ENCODE measurements at places on chromosomes 7 and 10.

- no peak for DNase-seq
These were observed 87.1 kb upstream of the PDLIM1 start for GRCh38 chr10:95377950-95378349.

DNA sequence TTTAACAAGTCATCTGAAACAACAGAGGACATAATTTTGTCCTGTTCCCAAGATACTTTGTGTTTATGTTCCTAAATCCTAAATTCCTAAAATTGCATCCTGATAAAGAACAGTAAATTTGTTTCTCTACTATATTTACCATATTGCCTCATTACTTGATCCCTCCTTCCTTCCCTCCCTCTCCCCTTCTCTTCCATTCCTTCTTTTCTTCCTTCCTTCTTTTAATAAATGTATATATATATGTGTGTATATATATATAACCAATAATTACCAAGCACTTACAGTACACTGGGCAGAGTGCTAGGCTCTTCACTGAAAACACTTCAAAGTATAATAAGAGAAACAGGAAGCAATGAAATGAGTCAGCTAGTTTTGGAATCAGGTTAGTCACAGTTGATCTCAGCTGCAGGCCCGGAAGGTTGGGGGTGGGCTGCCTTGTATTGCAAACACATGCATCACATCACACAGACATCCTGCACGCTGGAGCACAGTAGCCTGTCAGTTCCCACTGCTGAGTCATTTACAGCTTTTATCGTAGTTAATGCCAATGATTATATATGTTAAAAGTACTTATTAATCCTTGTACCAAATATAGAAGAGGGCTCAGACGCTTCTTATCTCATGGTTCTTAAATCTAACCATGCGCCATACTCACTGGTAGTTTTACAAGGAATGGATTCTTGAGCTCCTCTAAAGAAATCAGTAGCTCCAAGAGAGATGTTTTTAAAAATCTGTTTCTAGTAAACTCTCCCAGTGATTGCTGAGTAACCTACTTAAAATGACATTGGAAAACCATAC is 551.7 kb downstream of the GRM8 start:
- peak; percentile 68 for DNase-seq

- DNase-seq: peak; percentile 11
These were observed at the start of gene CHRM2 for GRCh38 chr7:136868496-136869000. Gene CHRM2, plus strand, starts transcription at chr7:136868652. Its CDS starts 146,214 bp downstream, at chr7:137014866.

DNA sequence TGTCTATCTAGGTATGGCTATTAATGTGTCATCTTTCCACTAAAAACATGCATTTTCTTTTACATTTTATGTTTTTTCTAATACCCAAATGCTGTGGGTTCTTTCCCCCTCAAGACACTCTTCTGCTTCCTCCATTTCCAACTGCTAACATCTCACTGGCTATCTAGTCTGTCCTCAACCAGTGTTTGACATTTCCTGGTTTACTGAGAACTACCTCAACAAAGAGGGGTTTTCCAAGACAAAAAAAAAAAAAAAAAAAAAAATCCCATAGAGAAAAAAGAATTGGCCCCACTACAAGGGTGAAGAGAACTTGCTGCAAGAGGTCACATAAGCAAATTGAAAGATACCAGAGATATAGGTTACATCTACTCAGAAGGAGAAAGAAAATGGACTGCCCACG is 359.7 kb downstream of the CRPPA start:
- DNase-seq: no peak

DNA sequence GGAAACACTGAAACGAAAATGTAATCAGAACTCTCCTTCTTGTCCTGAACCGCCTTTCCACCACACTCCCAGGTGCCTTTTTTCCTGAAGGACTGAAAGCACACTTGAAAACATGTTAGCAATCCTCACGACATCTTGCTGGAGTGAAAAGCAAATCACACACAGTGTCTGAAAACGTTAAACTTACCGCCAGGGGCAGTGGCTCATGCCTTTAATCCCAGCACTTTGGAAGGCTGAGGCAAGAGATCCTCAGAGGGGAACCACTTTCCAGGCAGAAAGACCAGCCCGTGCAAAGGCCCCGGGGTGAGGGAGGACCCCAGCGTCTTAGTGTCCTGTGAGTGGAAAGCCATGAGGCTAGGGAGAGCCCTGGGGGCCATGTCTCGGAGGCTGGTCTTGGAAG is 210.4 kb downstream of the PRPF18 start:
- no peak for DNase-seq

- DNase-seq: no peak
These were observed 21.8 kb downstream of the MAP3K8 start for GRCh38 chr10:30455816-30456215.

DNA sequence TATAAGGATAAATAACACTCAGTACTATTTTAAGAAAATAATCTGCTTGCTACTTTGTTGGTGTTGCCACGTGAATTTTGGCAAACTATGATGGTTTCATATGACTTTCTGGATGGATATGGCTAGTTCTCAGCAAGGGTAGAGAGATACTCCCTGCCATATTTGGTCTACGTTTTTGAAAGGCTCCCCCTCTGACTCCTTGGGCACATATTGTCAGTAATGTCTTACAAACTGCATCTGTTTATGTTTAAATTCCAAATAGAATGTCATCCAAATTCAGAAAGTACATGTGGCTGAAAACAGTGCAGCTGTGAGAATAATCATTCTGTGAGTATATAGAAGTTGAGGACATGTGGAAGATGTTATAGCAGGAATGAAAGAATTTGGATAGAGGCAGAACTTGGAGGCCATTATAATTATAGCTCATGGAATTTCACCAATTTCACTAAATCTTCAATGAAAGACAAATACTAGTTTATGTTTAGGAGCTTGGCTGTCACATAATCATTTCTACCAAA is 107.8 kb downstream of the SRI start:
- no peak for DNase-seq

- no peak for DNase-seq
These were observed 13.1 kb downstream of the JAKMIP3 start for GRCh38 chr10:132078746-132079345.

- DNase-seq: no peak
These were observed 202.5 kb downstream of the REEP3 start for GRCh38 chr10:63723741-63724140.

GRCh38 chr10:96767611-96768010 is 47.3 kb upstream of the PIK3AP1 start:
- no peak for DNase-seq

GRCh38 chr7:28613262-28613661 is 200.9 kb downstream of the CREB5 start:
- no peak for DNase-seq

DNA sequence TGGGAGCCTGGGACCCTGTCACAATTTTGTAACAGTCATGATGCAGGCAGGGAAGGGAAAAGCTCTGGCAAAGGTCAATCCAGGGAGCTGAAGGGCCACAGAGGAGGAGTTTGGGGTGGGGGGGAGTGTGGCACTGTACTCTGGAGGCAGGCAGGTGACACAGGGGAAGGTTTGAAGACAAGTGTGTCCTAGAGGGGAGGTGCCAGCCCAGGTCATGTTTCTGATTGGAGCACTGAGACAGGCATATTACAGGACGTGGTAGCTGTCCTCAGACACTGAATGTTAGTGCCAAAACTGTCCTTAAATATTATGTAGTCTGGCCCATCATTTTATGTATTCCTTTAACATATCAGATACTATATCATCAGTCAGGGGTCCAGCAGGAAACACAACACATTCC is 75.6 kb upstream of the LRRC4 start:
- DNase-seq: no peak

DNA sequence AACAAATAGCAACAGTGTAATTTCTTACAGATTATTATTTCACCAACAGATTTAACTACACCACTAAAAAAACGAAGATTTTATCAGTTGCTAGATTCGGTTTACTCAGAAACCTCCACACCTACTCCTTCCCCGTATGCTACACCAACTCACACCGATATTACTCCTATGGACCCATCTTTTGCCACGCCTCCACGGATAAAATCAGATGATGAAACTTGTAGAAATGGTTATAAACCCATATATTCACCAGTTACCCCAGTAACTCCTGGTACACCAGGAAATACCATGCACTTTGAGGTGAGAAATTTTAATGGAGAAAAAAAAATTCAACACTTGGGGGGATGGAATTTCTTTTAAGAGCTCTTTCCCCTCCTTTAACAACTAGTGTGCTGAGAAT is 92.5 kb downstream of the KMT2E start:
- DNase-seq: no peak

- no peak for DNase-seq
These were observed 151.0 kb downstream of the CHCHD3 start for GRCh38 chr7:132930881-132931280.

GRCh38 chr10:88095223-88095721 is 231.8 kb downstream of the PTEN start:
- DNase-seq: no peak

DNA sequence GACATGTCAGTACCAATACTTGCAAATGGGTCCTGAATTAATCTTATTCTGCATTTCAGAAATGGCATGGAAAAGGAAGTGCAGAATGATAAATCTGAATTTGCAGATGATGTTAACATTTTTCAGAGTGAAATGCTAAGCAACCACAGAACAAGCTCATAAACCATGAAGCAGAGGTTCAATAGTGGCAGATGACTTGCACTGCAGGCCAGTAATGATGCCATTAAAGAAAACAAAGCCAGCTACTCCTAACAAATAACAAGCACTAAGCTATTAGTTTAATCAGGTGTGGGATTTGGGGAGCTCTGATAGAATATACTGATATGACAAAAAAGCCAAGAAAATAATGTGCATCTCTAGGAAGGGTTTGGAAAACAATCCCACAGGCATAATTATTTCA is 85.4 kb downstream of the FAM13C start:
- DNase-seq: peak; percentile 24

DNA sequence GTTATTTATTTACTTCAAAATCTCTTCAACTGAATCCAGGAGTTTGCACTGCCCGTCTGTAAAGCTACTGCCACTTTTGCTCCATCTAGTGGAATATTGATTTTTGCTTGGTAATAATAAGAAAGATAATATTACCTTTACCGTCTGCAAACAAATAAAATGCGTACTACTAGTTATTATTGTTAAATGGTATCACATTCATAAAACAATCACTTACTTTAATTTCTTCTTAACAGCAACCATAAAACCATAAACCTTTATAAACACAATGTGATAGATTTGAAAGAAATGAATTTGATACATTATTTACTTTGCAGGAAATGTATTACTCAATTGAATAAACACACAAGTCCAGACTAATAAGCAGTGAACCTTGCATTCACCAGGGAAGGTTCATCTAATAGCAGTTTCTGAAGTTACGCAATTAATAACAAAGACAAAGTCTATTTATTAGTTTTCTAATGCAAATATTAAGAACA is 6.4 kb downstream of the AGMO start:
- peak; percentile 61 for DNase-seq

DNA sequence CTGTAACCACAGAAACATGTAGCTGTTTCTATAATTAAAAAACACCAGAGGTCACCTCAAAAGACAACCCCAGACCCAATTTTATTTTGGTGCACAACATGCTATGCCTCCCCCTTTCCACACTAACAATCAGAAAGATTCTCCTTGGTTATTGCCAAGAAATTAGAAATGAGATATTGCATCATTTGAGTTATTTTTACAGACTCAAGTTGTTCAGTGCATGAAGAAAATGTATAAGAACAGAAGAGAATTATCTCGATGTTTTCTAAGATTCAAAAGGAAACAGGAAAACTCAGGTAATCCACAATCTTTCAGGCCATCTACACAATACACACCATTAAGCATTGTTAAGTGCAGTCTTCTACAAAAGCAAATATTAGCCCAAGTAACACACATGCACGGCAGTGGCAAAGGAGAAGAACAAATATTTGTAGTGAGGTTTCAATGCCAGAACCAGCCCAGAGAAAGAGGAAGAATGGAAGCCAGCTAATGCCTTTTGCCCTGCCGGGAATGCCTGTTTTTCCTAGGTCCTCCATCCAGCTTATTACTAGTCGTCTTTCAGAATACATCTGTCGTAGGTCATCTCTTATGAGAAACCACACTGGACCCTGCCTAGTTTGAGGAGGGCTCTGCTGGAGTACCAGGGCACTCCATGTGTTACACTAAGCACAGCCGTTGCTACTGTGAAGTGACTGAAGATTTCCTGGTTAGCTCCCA is 67.6 kb upstream of the C1GALT1 start:
- DNase-seq: peak; percentile 87

DNA sequence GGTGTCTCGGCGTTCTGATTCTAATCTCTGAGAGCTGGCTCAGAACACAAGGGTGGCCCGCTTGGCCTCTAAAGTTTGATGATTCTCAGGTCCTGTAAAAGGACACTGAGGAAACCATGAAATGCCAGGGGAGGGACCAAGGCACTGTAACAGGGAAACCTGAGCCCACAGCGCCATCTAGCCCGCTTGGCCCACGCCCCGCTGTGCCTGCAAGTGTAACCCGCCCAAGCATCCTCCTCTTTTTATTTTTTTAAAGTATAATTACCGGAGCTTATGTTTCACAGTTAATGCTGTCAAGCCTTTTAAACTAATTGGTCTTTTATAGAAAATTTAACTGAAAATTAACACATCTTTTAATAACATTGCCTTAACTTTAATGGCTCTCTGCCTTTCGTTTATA is 734.7 kb downstream of the KCNMA1 start:
- DNase-seq: no peak

DNA sequence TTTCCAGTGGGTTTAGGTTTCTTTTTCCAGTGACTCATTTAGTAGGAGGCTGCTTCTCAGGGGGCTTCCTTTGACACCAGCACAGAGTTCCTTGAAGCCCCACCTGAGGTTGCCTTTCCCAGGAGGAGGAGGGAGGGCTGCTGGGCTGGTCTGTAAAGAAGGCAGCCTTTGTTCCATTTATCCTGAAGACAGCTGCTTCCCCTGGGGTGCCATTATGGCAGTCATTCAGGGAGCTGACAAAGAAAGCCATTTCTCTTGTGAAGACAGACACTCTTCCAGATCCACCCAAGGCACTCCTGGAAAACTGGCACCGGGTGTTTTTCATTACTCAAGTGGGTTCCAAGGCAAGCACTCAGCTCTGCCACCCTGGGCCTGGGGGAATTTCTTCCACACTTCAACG is 54.0 kb downstream of the MTURN start:
- DNase-seq: no peak

GRCh38 chr7:66069732-66070131 is 5.9 kb upstream of the ASL start:
- DNase-seq: no peak

DNA sequence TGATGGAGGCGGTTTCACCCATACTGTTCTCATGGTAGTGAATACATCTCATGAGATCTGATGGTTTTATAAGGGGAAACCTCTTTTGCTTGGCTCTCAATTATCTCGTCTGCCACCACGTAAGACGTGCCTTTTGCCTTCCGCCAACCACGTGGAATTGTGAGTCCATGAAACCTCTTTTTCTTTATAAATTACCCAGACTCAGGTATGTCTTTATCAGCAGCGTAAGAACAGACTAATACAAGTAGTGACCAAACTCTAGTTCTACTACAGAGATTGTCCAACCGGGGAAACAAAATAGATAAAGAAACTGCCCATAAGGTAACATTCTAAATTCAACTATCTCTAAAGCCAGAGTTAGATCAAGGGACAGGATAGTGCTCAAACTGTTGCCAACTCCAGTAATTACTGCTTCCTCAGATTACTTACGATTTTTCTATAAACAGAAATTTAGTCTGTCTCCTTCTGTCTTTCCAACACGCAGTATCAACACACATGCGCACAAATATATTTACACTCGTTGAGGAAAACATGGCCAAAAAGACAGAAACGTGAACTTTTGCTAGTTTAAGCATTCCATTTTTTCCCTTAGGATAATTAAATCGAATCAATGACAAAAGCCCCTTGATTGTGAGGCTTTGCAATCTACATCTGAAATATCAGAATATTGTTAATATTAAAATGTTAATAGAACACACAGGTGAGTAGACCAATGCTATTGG is 36.9 kb downstream of the CREB3L2 start:
- DNase-seq: no peak

All from NCI-H774 (cell line).